ENCODE measurements at places on chromosomes 11 and 22.

DNA sequence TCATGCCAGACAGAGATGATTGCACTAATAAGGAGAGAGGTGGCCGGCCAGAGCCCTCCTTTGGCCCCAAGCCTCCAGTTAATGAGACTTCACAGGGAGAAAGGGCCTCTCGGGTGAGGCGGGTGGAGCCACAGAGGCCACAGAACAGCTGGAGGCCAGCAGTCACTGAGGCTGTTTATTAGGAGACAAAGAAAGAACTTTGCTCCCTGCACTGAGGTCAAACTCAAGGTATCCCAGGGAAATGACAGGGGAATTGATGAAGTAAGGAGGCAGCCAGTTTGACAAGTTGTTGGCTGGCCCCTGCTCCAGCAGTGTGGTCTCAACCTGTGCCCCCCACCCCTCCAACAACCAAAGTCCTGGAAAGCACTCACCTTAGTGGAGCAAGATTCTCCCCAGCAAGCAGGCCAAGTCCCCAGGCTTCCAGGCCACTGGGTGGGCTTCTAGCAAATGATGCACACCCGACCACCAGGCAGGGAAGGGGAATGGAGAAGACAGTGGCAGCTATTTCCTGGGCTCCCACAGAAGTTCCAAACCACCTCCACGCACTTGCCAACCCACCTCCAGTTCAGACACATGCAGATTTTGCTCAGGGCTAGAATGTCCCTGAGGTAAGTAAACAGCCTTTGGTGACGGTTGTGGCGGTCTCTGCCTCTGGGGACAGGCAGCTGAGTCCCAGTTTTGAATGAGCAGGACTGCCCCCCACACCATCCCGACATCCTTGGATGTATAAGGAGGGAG lies 53.2 kb downstream of the RPUSD4 start:
- DNase-seq = no peak

DNA sequence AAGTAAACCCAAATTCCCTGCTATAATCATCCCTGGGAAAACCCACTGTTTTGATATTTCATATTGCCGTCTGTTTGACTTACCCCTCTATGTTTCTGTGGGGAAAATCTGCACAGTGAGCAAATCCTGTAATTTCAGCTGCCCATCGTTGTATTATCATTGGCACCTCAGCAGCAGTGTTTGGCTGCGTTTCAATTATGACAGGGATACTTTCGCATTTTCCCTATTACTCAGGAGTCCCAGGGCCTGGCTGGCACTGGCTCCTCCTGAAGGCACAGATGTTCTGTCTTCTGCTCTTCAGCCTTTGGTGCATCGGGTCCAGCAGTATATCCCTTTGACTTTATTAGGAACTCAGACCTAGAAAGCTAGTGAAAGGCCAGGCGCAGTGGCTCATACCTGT lies 12.2 kb upstream of the MMP12 start:
- DNase-seq = no peak

GRCh38 chr11:63017306-63017974 lies 1.8 kb upstream of the SLC22A8 start:
- no peak for DNase-seq

GRCh38 chr11:120814531-120815318 lies 209.2 kb upstream of the TBCEL start:
- DNase-seq = no peak

DNA sequence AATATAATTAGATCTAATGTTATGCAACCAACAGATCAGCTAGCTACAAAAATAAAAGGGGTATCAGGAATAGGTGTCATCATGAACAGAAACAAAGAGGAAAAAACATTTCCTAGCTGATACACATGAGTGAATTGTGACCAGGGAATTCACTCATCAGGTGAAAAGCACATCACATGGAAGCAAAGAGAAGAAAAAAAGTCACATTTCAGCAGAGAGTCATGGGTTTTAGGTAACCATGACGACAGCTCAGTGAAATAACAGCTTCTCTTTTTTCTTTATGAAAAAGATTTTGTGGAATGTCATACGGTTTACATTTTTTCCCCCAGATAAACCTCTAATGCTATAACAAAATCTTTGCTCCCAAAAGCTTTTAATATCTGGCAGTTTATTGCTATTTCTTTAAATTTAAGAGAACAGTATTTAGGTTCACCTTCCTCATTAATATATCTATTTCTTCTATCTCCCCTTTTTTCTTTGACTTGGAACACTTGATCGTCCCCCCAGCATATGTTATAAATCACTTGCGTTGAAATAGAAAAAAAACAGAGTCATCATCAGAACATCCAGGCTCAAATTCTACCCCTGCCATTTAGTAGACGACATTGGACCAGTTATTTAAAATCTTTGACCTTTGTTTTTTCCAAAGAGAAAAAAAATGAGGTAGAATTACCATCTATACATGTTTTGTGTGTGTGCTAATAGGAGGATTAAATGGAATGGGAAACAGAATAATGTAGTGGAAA lies 5.3 kb downstream of the TYR start:
- no peak for DNase-seq

DNA sequence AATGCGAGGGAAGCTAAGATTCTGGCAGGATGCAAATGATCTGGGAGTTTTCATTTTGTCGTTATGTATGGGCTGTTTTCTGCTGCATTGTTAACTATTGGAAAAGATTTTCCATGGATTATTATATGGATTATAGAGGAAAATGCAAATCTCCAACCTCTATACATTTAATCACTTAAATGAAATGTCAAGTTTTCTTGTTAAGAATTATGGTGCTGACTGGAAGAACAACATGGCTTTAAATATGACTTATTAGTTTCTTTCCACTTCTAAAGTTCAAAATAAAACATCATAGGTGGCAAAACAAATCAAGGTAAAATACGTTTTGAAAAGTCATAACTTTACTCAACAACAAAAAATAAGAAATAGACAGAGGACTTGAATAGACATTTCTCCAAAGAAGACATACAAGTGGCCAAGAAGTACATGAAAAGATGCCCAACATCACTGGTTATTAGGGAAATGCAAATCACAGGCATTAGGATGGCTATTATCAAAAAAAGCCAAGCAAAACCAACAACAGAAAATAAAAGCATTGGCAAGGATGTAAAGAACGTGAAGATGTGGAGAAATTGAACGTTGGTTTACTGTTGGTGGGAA lies 56.2 kb upstream of the CLDN5 start:
- DNase-seq = no peak

DNA sequence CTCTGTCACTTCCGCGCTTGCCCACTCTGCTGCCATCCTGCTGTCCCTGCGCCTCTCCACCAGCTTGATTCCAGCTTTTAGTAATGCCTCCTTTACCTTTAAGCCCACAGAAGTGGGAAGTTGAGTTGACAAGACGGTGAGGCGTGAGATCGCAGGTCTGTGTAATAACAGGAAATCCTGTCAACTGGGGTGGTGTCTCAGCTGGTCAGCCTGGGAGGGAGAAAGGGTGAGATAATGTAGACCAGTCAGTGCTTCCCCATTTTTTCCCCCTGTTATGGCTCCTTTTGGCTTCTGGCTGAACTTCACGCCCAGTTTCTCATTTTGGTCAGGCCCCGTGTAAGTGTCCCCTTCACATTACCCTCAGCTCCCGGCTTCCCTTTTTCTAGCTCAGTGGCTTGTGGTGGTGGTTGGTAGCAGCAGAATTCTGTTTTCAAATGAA lies 98.9 kb downstream of the TRAF6 start:
- DNase-seq = no peak

DNA sequence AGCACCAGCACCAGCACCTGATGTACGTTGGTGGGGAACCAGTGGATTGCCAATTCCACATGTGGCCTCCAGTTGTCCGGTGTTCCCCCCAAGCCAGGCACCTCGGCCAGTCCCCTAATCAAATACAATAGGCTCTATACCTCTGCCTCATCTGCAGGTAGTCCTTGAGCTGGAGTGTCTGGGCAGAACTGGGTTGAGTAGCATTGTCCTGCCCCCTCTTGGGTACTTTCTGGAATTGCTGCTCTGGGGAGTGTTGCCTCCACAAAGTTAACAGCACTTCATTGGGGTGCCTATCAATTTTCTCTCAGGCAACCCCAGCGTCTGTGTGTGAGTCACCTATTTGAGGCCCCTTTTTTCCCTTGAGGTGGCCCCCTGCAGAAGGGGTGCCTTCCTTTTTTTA lies 413.0 kb upstream of the LARGE1 start:
- DNase-seq = no peak

DNA sequence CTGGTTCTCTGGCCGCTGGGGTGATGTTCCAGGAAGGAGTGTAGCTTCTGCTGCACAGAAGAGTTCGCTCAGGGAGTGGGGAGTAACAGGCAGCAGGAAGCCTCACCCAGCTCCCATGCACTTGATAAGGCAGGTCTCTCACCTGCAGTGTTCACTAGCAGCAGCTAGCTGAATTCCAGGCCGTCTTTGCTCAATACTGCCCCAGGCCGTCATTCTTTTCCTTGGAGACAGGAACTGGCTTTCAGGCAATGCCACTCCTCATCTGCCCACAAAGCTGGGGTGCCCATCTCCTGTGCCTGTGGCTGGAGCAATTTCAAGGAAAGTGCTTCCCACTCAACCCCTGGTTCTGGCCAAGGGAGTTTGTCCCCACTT lies 66.1 kb downstream of the ARHGAP42 start:
- DNase-seq = no peak

GRCh38 chr11:78138694-78139421 lies 568 bp downstream of the ALG8 start:
- DNase-seq = peak; percentile 15

DNA sequence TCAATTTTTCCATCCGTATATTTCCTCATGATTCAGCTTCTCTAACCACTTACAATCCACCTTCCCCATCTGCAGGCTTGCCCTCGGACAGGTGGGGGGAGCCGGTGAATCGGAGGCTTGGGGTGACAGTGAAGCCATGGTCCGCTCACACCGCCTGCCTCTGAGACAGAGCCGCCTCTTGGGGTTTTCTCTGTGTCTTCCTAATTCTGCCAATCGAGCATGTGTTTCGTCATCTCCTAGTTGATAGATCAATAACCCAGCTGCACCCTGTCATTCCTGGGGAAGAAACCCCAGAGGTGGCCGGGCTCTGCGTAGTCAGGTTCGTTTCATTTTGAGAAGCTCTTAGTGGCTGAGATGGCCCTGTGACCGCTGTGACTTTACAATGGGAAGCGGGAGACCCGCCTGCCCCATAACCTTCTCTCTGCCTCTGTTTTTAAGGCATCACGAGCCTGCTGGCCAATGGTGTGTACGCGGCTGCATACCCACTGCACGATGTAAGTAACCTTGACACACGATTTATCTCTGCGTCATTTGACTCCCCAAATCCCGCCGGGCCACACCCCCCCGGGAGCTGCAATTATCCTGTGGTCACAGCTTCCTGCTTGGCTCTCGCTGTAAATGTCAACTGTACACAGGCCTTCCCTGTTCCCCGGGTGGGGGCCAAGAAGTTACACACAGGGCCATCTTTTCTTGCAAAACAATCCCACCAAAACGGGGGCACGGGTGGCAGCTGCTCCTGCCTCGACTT lies 33.3 kb downstream of the ANO1 start:
- DNase-seq = no peak

- DNase-seq = no peak
These were observed 24.7 kb upstream of the BAIAP2L2 start for GRCh38 chr22:38135133-38135706.

DNA sequence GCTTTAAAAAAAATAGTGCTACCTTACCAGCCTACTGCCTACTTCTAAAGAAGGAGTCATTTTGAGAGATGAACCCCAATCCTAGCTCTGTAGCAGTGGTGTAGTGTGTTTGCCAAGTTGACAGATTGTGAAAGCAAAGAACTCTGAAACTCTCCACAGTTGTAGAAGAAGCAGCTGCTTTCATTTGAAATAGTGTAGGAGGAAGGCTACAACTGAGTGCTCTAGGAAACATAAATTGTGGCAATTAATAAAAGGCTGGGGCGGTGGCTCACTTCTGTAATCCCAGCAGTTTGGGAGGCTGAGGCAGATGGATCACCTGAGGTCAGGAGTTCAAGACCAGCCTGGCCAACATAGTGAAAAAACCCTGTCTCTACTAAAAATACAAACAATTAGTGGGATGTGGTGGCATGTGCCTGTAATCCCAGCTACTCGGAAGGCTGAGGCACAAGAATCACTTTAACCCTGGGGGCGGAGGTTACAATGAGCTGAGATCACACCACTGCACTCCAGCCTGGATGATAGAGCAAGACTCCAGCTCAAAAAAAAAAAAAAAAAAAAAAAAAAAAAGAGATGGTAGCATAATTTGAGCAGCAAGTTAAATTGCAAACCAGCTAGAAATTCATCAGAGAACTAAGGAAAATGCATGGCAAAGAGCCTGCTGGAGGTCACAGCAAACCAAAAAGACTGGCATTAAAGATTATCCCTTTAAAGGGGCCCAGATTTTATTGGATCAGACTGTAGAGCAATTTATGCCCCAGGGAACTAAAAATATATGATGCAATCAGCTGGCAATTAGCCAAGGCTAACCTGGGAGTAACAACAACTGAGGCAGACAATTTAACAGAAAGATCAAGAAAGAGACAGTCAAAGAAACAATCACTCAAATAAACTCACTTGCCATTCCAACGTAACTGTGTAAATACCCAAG lies 112.6 kb downstream of the LUZP2 start:
- no peak for DNase-seq

GRCh38 chr11:27496461-27496860 lies 10.1 kb downstream of the LIN7C start:
- no peak for DNase-seq

- no peak for DNase-seq
These were observed 79.1 kb downstream of the NAT10 start for GRCh38 chr11:34184505-34185015.

GRCh38 chr11:121696931-121697670 lies 244.3 kb upstream of the SORL1-AS1 start:
- no peak for DNase-seq

DNA sequence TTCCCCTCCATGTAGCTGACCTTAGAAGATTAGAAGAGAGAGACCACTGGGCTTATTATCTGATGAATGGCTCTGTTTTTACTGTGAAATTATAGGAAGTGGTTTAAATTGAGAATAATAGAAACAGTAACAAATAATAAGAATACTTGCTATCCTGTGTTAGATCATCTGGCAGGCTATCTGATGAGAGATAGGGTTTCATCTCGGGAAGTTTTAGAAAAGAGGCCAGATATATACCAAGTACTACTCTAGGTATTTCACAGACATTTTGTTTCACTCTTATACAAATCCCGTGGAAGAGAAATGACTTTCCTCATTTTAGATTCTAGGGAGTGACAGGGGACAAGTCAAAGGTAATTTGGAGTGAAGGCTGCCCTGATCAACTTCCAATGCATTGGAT lies 198.4 kb downstream of the MAML2 start:
- no peak for DNase-seq

- DNase-seq = no peak
These were observed 724.2 kb downstream of the NTM start for GRCh38 chr11:132094598-132094997.

DNA sequence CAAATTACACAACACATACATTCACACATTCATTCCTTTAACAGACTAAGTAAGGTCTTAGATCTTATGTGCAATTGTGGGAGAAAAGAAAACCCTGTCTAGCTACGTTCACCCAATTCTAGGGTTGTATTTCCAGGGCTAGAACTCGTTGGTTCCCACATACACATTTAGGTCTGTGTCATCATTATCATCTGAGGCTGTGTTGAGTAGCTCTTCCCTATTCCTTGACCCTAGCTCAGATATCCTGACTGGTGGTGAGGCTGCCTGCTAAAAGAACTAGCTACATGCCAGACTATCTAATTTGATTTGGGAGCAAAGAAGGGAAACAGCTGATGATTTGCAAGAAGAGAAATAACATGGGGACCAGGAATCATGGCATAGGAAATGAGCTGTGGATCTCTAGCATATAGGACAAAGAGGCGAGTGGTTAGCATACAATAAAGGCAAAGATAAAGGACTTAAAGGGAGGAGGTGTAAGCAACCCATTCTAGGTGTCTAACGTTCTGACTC lies 27.5 kb upstream of the OR10G7 start:
- no peak for DNase-seq

- DNase-seq = no peak
These were observed 361.8 kb downstream of the TENM4 start for GRCh38 chr11:79078999-79079398.

All from stimulated activated CD4-positive, alpha-beta T cell treated with anti-CD3 and anti-CD28 coated beads, Interleukin-1b, Interleukin-23, amount 100 ng/mL, for 24 hours (primary cell).